ENCODE measurements at places on chromosomes 4 and X.

GRCh38 chrX:40968180-40968579 lies 117.1 kb upstream of the USP9X start:
- DNase-seq: no peak

DNA sequence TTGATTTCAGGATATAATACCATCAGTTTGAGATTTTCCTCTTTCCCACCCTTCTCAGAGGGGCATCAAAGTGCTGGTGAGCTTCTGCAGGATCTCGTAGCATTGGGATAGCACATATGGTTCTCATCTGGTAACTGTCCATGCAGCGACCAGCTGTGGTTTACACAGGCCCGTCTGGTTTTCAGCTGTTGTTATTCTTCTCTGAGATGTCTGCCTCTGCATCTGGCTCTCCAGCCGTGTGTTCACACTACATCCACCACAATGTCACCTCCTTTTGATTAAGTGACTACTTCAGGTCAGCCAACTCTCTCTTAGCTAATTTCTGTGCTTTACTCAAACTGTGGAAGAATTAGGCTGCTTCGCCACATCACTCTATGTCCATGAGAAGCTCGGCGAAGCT lies 676.7 kb upstream of the TENM3 start:
- DNase-seq: no peak

- DNase-seq: no peak
Measured at GRCh38 chr4:37388681-37389365, 144.3 kb downstream of the NWD2 start.

- no peak for DNase-seq
Measured at GRCh38 chr4:58936436-58936835, 1826.3 kb upstream of the IGFBP7 start.

DNA sequence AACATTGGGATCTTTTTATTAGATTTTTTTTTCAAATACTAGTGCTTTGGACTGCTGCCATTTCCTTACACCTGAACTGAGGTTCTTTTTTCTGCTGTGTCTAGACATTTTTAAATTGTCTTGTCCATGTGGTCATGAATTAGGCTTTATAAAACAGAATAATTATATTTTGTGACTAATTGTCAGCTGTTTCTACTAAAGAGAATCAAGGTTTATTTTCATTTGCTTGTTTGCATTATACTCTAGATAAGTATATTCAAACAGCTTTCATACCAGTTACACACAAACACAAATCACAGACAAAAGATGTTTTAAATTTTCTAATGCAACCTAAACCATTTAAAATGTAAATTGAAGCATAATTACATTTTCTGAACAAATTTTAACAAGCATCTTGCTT lies 194.7 kb downstream of the GALNTL6 start:
- no peak for DNase-seq

- no peak for DNase-seq
Measured at GRCh38 chr4:150297861-150298474, 219.7 kb downstream of the DCLK2 start.

GRCh38 chr4:16496501-16496900 lies 270.2 kb upstream of the TAPT1 start:
- DNase-seq: no peak

GRCh38 chr4:70504733-70505132 lies 13.6 kb upstream of the AMTN start:
- no peak for DNase-seq

GRCh38 chr4:113971706-113972360 lies 7.6 kb downstream of the ARSJ start:
- DNase-seq: no peak

DNA sequence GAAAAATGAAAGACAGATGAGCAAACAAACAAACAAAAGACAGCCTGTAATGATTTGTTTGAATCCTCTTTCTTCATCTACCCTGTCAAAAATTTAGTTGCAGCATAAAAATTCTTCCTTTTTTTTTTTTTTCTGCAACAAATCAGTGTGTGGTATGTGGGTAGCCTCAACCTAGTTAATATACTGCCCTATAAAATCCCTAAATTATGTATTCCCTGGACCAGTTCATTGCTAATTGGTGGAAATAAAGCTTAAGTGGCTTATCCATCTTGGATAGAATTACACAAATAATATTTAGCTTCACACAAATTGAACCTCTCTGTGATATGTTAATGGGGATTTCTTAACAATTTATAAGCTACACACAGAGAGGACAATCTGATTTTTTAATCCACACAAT lies 208.4 kb downstream of the NDST4 start:
- DNase-seq: no peak

GRCh38 chrX:45660477-45660876 lies 459.8 kb upstream of the DIPK2B start:
- no peak for DNase-seq

GRCh38 chr4:124070688-124071484 lies 641.6 kb downstream of the ANKRD50 start:
- DNase-seq: no peak

GRCh38 chr4:91256043-91256442 lies 1047.7 kb upstream of the GRID2 start:
- DNase-seq: no peak

GRCh38 chr4:144547678-144548298 lies 98.2 kb upstream of the HHIP start:
- DNase-seq: peak; percentile 26

- no peak for DNase-seq
Measured at GRCh38 chrX:37779857-37780256, at the start of gene CYBB. TSS of gene CYBB (plus strand) at chrX:37780059. CDS start at chrX:37780078, 19 bp downstream.

DNA sequence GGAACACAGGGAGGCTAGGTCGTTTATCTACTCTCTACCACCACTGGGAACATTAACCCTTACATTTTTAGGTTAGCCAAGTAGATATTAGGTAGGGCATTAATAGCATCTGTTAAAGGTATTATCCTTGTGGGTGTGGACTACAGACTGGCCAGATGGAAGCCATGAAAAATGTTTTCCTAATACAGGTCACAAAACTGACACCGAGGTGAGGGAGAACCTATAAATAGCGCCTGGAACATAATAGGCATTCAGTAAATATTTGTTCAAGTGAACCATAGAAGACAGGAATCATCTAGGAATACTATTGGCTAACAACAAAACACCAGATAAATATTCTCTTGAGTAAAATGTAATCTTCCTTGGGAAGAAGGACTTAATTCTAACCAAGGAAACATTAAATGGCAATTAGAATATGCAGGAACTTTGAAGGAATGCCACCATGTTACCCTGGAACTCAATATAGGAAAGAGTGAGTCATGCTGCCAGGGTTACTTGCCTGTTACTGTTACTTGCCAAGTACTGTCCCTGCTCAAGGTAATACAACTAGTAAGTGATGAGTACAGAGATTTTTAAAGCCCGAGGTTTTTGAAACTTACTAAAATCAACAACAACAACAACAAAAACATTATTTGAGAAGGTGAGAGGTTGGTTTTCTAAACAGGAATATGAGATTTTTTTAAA lies 79.0 kb downstream of the SOX3 start:
- no peak for DNase-seq

- DNase-seq: no peak
Measured at GRCh38 chrX:123331859-123332258, 147.8 kb downstream of the GRIA3 start.

- DNase-seq: no peak
Measured at GRCh38 chr4:74878323-74878722, 54.6 kb upstream of the PARM1 start.

DNA sequence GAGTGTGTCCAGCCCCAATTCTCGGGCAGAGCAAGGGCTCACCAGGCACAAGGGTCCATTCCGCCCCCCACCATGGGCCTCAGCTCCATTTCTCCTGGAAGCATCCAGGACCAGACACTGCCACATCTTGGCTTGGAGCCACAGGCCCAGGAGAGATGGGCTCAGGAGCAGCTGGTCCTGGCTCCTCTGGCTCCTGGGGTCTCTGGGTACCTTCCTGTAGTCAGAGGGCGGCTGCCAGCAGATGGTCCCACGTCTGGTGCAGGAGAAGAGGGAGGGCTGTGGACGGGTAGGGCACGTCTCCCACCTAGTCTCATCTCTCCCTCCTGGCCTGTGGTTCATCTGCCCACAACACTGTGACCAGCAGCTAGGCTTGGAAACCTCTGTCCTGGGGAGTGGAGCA lies 8.0 kb downstream of the ATP2B3 start:
- no peak for DNase-seq

GRCh38 chr4:83207497-83208101 lies 77.0 kb downstream of the COQ2 start:
- no peak for DNase-seq

- DNase-seq: no peak
Measured at GRCh38 chr4:73897380-73898136, 28.4 kb downstream of the CXCL1 start.

DNA sequence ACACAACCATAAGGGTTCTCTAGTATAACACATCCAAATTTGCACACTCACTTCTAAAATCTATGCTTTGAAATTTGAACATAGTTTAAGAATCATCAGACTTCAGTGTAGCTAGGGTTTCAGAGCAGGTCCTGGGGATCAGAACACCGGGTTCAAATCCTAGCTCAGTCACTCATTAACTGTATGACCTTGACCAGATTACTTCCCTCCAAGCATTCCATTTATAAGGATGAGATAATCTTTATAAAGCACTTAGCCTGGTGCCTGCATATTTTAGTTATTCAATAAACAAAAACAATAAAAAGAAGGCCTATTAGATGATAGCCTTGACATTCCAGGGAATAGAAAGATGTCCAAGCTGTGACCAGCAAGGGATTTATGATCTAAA lies 4.8 kb upstream of the STBD1 start:
- no peak for DNase-seq

DNA sequence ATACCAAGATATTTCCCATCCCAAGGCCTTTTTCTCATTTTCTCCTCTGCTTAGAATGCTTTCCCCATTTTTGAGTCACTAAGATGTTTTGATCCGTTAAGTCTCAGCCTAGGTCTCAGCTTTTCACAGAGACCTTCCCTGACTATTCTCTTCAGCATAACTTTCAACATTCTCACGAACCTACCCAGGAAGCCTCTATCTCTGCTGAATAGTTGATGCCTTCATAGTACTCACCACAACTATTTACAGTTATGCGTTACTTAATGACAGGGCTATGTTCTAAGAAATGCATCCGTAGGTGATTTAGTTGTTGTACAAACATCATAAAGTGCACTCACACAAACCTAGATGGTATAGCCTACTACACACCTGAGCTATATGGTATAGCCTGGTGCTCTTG lies 64.5 kb downstream of the ARL9 start:
- DNase-seq: no peak

- no peak for DNase-seq
Measured at GRCh38 chrX:78931814-78932213, 13.4 kb upstream of the P2RY10 start.

GRCh38 chr4:125041372-125041930 lies 273.3 kb upstream of the FAT4 start:
- DNase-seq: no peak

DNA sequence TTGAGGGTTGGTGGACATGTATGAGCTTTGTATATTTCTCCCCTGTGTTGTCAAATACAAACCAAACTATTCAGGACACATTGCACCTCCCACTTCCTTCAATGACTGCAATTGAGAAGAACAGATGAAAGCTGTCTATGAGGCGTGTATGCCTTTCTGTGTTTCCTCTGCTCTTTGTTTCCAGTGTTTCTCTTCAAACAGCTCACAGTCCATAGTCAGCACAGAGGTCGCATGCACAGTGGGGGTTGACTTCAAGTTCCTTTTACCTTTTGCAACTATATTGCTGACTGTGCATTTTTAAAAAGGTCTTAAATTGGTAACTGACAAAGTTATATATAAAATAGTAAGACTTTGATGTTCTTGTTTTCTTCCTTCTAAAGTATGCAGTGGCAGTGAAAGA lies 957.8 kb downstream of the C4orf33 start:
- DNase-seq: no peak

DNA sequence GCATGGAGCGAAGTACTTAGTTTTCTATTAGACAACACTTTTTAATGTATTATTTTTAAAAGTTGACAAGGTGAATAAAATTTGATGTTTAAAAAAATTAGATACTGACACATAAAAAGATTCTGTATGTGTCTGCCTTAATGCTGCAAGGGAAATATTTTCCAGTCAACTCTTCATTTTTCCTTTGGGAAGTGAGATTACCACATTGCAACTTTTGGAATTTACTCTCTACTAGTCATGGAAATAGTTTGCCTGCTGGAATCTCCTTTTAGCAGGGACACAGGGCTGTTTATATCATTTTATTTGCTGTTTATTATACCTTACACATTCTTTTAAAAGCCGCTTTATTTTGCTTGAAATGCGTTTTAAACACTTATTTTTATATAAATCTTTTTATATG lies 135.1 kb downstream of the MID1 start:
- DNase-seq: no peak

DNA sequence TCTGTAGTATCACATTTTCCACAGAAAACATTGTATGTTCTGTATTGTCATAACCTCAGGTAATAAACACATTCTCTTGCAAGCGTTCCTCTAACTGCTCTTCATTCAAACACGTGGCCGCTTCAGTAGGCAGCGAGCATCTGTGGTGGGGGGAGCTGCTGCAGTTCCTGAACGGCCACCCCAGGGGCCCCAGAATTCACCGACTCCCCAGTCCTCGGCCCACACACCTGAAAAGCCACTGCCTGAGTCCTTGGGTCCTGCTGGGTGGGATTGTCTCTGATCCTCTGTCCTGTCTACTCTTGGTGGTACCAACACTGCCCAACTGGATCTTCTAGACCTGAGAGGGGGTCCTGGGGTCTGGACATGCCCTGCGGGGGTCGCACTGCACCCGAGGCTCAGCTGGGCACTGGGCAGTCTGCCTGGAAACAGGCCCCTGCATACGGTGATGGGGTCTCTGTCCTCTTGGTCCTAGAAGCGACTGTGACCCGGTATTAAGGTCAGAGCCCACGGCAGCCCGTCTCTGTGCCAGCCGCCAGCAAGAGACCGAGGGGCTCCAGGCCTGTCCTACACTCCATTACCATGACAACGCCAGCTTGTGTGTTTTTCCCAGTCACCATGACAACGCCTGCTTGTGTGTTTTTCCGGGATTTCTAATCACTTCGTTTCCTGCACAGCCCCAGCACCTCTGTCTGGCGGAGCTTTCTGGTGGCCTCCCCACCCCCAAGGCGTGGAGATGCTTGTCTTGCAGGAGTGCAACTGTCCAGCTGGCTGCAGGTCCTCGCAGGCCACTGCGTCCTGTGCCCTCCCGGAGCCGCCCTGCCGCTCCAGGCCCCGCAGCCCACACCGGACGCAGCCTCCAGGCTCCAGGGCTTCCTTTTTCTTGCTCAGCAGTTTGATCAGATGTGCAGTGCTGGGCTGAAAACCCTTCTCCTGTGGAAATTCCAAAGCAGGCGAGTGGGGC lies 16.0 kb downstream of the CTBP1 start:
- DNase-seq: no peak

- DNase-seq: peak; percentile 9
Measured at GRCh38 chr4:61201561-61201960, 1.4 kb downstream of the ADGRL3 start.

- no peak for DNase-seq
Measured at GRCh38 chr4:6732441-6733357, 16.7 kb downstream of the BLOC1S4 start.

DNA sequence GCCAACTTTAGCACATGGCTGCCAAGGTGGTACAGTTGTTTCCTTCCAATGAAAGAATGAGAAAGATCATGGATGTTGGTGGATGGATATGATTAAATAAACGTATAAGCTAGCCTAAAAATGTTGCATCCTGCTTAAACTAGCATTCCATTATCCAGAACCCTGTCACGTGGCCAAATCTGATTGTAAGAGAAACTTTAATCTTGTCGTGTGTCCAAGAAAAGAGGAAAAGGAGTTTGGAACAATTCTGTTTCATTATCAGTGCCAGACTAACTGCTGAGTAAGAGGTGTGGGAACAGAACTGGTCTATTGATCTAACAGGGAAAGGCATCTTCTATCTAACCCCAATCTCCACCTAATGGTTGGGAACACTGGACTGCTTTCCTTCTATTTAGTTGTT lies 325.2 kb upstream of the BMP3 start:
- no peak for DNase-seq

All from GM12891 (cell line).